MM.1S (cell line): ENCODE measurements at places on chromosomes 11 and 22.

DNA sequence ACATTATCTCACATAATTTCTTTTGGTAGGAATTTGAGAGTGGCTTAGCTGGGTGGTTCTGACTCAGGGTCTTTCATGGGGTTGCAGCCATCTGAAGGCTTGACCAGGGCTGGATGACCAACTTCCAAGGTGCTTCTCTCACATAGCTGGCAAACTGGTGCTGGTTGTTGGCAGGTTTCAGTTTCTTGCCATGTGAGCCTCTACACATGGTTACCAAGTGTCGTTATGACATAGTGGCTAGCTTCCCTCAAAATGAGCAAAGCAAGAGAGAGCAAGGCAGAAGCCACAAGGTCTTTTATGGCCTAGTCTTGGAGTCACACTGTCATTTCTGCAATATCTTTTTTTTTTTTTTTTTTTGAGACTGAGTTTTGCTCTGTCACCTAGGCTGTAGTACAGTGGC lies 4.2 kb upstream of the TFIP11 start:
- no peak for DNase-seq

GRCh38 chr11:6083129-6083528 lies 24.4 kb upstream of the OR56B4 start:
- no peak for DNase-seq

DNA sequence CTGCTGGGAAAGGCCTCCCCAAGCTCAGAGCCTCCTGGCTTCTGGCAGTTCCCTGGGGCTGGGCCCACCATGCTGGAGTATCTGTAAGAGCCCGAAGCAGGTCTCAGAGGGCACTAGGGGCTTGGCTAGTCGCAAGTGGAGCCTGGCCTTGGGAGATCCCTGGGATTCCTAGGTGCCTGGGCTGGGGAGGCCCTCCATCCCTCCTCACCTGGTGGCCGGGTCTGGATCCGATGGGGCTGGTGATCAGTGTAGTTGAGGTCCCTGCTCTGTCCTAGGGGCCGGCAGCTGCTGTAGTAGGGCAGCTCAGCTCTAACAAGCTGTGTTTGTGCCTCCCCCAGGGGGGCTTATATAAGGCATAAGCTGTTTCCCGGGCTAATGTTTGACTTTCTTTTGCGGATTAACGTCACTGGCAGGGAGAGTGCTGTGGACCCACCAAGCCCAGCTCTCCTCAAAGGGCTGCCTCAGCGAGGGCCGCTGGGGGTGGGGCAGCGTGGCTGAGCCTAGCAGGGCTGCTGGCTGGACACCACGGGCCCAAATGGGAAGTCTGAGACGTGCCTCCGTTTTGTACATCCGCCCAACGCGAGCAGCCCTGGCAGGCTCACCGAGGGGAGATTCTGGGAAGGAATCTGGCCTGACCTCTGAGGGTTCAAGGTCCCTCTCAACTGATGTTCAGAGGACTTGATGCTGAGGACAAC lies at the start of gene SLC22A8:
TSS of gene SLC22A8 (minus strand) at position 321 of the 695 bp plus-strand sequence. CDS start 883 bp downstream, outside the sequence.
- DNase-seq = no peak

- peak; percentile 96 for DNase-seq
Observed at GRCh38 chr11:4607781-4608666, at the start of gene TRIM68. TRIM68 (minus strand) TSS chr11:4608231; CDS start chr11:4605504, 2,727 bp downstream.

GRCh38 chr11:420054-420910 lies 5.5 kb upstream of the SIGIRR start:
- no peak for DNase-seq

GRCh38 chr11:82831364-82831763 lies 68.9 kb downstream of the PRCP start:
- no peak for DNase-seq

- DNase-seq = no peak
Observed at GRCh38 chr11:123063826-123064657, 2.1 kb upstream of the HSPA8 start.

GRCh38 chr11:101563166-101563565 lies 20.6 kb downstream of the TRPC6 start:
- no peak for DNase-seq

GRCh38 chr11:84855508-84856245 lies 771.5 kb downstream of the DLG2 start:
- no peak for DNase-seq
